ENCODE measurements at places on chromosomes 7 and 10.
A peak's percentile ranks its signal among the peaks of the same experiment; 100 is the strongest.

- DNase-seq = no peak
Observed at GRCh38 chr10:30041196-30042105, 17.9 kb downstream of the JCAD start.

GRCh38 chr10:15083674-15084501, 4.7 kb downstream of the ACBD7 start:
- DNase-seq = no peak

DNA sequence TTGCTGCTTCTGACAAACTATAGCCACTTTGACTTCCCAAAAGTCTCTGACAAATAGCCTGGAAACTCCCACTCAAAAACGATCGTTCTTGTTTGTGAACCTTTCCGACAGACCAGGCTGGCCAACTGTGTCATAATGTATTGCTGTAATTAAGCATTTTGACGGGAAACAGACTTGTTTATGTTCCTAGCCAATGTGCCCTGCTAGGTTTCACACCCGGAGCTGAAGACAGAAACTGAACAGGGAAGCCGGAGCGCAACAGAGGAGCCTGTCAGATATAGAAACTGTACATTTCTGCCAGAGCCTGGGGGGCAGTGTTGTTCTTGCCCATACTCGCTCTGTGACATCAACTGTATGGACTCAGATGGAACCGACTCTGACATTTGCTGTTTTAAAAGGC, 55.3 kb upstream of the C7orf33 start:
- peak; percentile 80 for DNase-seq

GRCh38 chr10:451021-451471, 238.4 kb downstream of the DIP2C start:
- DNase-seq = peak; percentile 23

- no peak for DNase-seq
Observed at GRCh38 chr10:78214955-78215354, 181.3 kb downstream of the RPS24 start.

DNA sequence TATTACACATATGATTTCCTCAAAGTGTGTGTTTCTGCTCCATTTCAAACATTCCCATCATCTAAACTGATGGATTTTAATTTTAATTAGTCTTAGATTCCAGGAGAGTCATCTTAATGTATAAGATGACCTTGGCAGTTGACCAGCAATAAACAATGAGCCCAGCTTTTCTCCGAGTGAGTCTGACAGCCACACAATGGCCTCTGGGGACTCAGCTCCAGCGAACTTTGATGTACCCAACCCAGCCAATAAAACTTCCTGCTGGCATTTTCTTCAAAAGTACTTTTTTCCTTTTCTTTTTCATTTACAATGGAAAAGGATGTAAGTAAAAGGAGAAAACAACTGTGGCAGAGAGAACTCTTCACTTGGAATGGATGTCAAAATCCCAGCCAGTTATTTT, 139.1 kb upstream of the CTBP2 start:
- no peak for DNase-seq

DNA sequence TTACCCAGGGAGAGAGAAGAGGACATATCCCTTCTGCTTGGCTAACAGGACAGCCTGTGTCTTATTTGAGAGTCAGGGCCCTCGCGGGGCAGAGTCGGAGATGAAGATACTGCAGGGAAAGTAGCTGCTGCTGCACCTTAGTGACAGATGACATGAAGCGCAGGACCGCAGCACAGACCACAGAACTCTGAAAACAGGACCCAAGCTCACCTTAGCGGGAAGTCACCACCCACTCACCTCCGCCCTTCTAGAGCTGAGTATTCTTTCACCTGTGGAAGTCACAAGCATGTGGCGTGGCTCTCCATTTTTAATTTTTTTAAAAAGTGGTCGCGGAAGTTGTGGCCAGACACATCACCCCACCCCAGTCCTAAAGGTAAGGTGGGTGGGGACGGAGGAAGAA, 191.4 kb downstream of the FAM107B start:
- no peak for DNase-seq

GRCh38 chr7:22725585-22725984, 1.4 kb upstream of the IL6 start:
- DNase-seq = no peak

- no peak for DNase-seq
Observed at GRCh38 chr7:134787064-134787463, 7.6 kb downstream of the CALD1 start.

DNA sequence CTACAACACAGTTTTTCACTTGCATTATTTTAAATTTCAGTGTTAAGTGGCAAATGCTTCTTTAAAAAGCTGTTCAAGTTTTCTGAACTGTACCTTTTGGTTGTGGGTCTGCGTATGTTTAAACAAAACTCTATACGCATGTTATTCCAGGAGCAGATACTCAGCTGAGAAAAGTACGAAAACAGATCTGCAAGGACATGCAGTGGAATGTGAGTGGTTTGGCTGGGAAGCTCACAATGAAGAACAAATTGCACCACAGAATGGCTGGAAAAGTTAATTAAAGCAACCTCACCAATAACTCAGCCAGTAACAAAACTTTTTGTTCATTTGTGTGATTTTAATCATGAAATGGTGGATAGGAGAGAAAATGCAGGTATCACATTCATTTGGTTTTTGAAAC, 17.6 kb downstream of the GLI3 start:
- DNase-seq = no peak

GRCh38 chr7:101817471-101818286, at the start of gene CUX1:
CUX1 (plus strand) TSS chr7:101817626; CDS start chr7:101817640, 14 bp downstream.
- no peak for DNase-seq

GRCh38 chr10:580778-581177, 108.7 kb downstream of the DIP2C start:
- no peak for DNase-seq
